Activated T-cell treated with anti-CD3 and anti-CD28 coated beads for 24 hours (primary cell): ENCODE measurements at places on chromosomes 1 and 21.

- no peak for DNase-seq
These were observed 80.3 kb downstream of the SSBP3 start for GRCh38 chr1:54325703-54326461.

- DNase-seq = no peak
These were observed 8.8 kb upstream of the HENMT1 start for GRCh38 chr1:108669679-108670078.

- no peak for DNase-seq
These were observed 69.9 kb downstream of the TMEM53 start for GRCh38 chr1:44604157-44604955.

GRCh38 chr1:215682232-215682631, 115.1 kb downstream of the KCTD3 start:
- no peak for DNase-seq

GRCh38 chr1:29121936-29122681, 1.6 kb downstream of the TMEM200B start:
- DNase-seq = no peak

DNA sequence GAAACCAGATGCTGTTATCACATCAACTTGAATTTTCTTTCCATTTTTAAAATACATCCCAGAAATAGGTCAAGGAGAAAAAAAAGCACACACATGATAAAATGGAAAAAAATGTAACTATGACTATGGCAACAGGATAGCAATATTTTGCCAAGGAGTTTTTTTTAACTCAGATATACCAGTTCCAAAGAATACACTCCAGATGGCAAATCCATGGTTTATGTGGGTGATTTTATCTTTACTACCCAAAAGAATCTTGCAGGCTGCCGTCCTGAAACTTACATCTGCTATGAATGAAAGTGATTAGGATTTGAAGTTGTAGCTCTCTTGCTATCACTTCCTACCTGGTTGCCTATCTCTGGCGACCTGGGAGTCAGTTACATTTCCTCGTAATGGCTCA, 91.0 kb upstream of the PLPPR4 start:
- no peak for DNase-seq

GRCh38 chr1:58310469-58310868, 236.1 kb downstream of the OMA1 start:
- DNase-seq = no peak

DNA sequence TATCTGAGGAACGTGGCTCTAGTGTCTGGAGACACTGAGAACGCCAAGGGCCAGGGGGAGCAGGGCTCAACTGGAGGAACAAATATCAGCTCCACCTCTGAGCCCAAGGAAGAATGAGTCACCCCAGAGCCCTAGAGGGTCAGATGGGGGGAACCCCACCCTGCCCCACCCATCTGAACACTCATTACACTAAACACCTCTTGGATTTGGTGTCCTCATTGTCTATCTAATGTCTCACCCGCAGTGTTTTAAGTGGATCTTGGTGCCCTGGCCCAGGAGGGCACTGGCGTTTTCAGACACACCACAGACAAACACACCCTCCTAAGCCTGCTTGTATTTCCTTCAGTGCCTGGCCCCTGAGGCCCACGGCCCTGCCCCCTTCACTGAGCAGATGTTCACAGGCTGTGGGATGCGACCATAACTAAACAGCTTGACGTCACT, 2.2 kb upstream of the FALEC start:
- DNase-seq = no peak

DNA sequence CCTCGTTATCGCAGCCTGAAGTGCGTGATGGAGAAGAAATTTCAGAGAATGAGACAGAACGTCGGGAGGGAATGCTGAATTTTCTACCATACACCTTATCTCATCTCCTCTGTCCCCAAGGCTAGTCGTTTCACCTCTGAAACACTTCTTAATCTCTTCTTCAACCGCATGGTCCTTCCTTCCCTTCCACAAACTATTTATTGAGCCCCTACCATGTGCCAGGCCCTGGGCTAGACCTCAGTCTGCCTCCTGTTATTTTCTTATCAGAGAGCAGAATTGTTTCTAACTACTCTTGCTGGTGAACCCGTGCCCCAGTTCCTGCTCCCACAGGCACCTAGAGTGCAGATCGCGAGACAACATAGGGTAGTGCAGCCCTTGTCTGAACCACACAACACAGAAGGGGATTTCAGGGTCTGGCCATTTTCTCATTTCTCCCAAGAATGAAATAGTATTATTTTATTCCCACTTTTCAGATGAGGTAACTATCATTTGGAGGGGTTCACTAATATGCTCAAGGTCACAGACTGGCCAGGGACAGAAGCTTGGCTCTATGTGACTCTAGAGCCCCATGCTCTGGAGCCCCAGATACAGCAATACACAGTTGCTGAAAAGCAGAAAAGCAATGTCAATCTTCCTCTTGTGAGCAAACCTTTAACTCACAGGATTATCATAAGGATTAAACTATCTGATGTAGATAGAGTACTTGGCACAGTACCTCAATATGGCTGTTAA, 598 bp upstream of the ADIPOR1 start:
- DNase-seq = no peak

- DNase-seq = no peak
These were observed 2.1 kb downstream of the TCHHL1 start for GRCh38 chr1:152086760-152087159.
